ENCODE measurements at places on chromosomes 16 and 17.
A peak's percentile ranks its signal among the peaks of the same experiment; 100 is the strongest.

- no peak for DNase-seq
- no peaks in the 10 kb centered on the region for H3K36me3 ChIP-seq
- H3K4me1 ChIP-seq: no peaks in the 10 kb centered on the region
- no peak overlapping the region for H3K27ac ChIP-seq
- H3K4me3 ChIP-seq: no peak overlapping the region
Measured at GRCh38 chr17:36779550-36779949, 157.7 kb upstream of the LHX1 start.

DNA sequence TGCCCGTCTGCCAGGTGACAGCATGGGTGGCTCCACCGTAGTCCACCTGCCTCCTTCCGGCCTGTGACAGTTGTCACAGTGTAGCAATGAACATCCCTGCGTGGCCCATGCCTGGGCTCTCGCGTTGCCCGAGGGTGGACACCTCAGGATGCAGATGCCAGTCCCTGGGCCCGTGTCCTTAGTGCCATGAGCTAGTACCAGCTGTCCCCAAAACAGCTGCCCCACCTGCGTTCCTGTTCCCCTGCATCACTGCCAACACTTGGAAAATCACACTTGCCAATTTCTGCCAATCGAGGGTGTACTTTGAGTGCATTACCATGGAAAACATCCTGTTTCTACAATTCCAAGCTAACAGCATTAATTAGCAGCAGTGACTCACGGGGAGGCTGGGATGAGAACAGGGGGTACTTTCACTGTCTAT is 9.0 kb upstream of the C16orf95 start:
- no peak for DNase-seq
- no peak overlapping the region for H3K4me3 ChIP-seq
- peaks cover 54% of the 10 kb centered on the region for H3K36me3 ChIP-seq
- H3K27me3 ChIP-seq: no peaks in the 10 kb centered on the region
- H3K4me1 ChIP-seq: peaks cover 5% of the 10 kb centered on the region

- no peak overlapping the region for H3K4me3 ChIP-seq
- no peak for DNase-seq
- no peaks in the 10 kb centered on the region for H3K36me3 ChIP-seq
- H3K27ac ChIP-seq: no peak overlapping the region
Measured at GRCh38 chr17:81367171-81367570, 28.1 kb upstream of the BAHCC1 start.

- peak; percentile 41 for DNase-seq
- H3K4me1 ChIP-seq: no peaks in the 10 kb centered on the region
- no peak overlapping the region for H3K4me3 ChIP-seq
Measured at GRCh38 chr17:64281962-64282752, 19.1 kb upstream of the TEX2 start.

DNA sequence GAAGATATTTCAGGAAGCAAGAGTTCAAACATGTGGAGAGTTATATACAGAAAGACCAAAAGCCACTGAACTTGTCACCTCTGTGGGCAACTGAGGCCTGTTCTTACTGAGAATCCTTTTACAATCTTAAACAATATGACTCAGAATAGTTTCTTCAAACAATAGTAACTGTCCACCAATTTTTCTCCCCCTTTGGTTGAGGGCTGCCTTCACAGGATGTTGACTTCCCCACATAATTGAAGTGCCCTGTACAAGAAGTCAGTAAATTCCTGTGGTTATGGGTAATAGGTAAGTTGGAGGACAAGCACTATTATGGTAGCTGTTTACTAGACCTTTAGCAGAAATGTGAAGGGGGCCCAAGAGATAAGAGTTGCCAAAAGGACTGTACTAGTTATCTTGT is 215.8 kb downstream of the CDH8 start:
- no peak overlapping the region for H3K4me3 ChIP-seq
- no peaks in the 10 kb centered on the region for H3K36me3 ChIP-seq
- H3K27me3 ChIP-seq: no peaks in the 10 kb centered on the region
- H3K4me1 ChIP-seq: no peaks in the 10 kb centered on the region
- no peak for DNase-seq

DNA sequence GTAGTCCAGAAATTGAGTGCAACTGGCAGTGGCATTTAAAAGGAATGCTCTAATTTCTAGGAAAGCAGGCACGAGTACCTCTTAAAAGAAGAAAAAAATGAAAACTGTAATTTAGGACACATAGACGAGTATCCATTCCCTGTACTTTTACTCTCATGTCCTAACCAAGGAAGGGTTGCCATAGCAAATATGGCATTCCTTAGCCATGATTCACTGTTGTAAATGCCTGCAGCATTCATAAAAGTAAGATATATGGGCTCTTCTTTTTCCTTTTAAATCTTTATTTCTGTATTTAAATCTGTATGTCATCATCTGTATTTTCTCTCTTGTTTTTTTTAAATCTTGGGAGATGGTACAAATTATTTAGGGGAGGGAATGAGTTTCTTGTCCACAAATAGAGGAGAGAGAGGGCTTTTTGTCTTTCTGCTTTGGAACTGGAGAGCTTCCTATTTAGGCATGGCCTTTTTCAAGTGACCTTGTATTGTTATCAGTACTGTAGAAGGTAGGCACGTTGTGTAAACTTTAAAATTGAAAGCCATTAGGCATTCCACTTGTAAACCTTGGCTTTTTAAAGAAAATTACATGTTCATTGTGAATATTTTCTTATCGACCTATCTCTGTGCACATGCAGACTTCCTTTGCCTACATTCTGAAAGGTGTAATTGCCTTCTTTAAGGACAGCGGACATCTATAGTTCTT is 50.0 kb downstream of the TENT4B start:
- no peak for DNase-seq
- peaks cover 70% of the 10 kb centered on the region for H3K4me1 ChIP-seq
- H3K27ac ChIP-seq: peak overlapping the region; percentile 34
- H3K27me3 ChIP-seq: no peaks in the 10 kb centered on the region
- no peaks in the 10 kb centered on the region for H3K36me3 ChIP-seq

DNA sequence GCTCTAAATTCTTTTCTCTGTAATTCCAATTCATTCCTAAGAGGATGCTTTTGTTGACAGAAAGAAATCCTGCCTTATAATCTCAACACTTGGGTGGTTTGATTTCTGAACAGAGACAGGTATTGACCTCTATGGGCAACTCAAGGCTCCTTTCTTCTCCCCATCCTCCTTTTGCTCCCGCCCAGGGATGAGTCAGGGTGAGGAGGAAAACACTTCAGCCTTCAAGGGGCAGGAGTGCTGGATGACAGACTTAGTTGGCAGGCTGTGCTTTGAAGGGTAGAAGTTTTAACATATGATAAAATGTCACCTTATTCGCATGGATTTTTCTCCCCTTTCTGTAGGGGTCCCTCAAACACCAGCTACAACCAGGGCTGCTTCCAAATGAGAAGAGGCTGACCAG is 16.7 kb upstream of the TOM1L1 start:
- H3K27me3 ChIP-seq: peaks cover under 1% of the 10 kb centered on the region
- no peak overlapping the region for H3K27ac ChIP-seq
- no peaks in the 10 kb centered on the region for H3K4me1 ChIP-seq
- no peaks in the 10 kb centered on the region for H3K36me3 ChIP-seq
- no peak for DNase-seq

DNA sequence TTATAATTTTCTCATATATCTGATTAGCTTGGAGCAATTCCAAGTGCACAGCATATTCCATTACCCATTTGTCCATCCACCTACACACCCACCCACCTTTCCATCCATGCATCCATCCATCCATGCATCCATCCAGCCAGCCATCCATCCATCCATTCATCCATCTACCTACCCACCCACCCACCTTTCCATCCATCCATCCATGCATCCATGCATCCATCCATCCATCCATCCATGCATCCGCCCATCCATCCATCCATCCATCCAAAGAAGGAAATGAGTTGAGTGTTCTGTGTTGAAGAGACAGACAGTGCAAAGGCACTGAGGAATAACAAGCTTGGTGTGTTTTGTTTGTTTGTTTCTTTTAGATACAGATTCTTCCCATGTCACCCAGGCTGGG is 78.7 kb upstream of the FAM20A start:
- H3K4me3 ChIP-seq: no peak overlapping the region
- no peak for DNase-seq
- no peak overlapping the region for H3K27ac ChIP-seq
- no peaks in the 10 kb centered on the region for H3K4me1 ChIP-seq
- H3K36me3 ChIP-seq: no peaks in the 10 kb centered on the region

All from activated T-cell treated with anti-CD3 and anti-CD28 coated beads, Interleukin-2, amount 50 U/mL, for 24 hours (primary cell).